AG04450 (cell line): ENCODE measurements at places on chromosomes 3 and 15.

DNA sequence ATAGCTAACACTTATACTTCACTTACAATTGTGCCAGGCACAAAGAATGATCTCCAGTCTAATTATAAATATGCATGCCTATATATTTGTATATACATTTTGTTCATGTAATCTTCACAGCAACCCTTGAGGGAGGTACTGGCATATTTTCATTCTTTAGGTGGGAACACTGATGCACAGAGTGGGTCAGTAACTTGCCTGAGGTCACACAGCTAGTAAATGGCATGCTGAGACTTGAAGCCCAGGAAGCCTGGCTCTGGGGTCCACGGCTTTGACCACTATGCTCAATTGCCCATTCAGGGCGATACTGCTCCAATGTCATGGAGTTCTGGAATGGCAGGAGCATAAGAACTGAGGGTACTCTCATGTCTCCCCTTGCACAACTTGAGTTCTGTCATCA lies 139.8 kb downstream of the SHQ1 start:
- no peak for DNase-seq

DNA sequence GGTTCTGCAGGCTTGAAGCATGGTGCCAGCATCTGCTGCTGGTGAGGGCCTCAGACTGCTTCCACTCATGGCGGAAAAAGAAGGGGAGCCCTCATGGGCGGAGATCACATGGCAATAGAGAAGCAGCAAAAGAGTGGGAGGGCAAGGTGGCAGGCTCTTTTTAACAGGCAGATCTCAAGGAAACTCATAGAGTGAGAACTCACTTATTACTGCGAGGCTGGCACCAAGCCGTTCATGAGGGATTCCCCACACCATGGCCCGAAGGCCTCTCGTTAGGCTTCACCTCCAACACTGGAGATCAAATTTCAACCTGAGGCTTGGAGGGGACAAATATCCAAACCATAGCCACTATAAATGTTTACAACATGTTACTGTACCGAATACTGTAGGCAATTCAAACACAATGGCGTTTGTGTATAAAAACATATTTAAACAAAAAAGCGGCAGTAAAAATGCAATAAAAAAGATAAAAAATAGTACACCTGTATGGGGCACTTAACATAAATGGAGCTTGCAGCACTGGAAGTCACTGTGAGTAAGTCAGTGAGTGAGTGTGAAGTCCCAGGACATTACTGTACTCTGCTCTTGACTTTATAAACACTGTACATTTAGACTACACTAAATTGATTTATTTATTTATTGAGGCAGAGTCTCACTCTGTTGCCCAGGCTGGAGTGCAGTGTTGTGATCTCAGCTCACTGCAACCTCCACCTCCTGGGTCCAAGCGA lies 18.8 kb upstream of the MOBP start:
- no peak for DNase-seq

DNA sequence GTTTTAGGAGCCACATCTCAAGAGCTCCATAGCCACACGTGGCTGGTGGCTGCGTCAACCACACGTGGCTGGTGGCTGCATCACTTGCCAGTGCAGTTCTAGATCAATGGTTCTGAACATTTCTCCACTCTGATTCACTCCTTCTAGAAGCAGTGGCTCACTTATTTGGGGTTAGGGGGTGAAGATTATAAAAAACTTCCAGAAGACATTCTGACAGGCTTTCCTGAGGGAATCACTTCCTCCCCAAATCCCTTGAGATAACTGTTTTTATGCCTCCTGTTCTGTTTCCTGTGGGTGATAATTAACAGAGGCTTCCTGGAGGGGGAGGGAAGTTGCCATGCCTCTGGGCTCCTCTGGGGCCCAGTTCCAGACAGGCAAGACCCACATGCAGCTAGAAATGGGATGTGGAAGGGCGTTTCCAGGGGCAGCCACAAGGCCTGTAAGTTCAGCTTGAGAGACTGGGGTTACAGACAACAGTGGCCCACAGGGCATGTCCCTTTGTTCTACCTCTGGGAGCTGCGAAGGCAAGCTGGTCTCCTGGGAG lies 23.6 kb downstream of the HEG1 start:
- DNase-seq: no peak

- DNase-seq: no peak
These were observed 5.9 kb downstream of the CLK3 start for GRCh38 chr15:74621546-74621920.

DNA sequence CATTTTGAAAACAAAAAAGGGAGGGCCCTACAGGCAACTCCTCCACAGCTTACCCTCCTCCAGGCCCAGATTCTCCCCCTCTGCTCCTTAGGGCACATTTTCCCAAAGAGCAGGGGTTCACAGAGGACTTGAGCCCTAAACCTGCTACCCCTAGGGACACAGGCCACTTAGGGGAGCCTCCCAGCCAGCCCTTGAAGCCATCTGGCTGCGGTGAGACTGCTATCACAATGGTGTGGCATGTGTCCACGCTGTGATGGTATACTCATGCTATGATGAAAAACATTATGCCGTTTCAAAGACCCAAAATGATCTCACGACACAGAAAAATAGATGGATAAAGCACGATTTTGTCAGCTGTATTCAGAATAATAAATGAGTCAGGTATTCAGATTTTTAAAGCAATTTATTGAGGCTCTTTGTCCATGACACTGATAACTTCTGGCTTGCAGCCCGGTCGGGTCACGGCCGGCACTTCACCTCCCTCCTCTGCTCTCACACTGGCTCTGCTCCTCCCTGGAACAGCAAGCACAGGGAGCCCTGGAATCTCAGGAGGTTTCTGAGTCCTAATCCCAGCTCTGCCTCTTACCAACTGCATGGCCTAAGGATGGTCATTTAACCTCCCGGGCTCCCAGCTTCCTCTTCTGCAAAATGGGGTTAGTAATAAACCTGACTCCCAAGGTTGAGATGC lies 115.3 kb downstream of the MEGF11 start:
- no peak for DNase-seq

DNA sequence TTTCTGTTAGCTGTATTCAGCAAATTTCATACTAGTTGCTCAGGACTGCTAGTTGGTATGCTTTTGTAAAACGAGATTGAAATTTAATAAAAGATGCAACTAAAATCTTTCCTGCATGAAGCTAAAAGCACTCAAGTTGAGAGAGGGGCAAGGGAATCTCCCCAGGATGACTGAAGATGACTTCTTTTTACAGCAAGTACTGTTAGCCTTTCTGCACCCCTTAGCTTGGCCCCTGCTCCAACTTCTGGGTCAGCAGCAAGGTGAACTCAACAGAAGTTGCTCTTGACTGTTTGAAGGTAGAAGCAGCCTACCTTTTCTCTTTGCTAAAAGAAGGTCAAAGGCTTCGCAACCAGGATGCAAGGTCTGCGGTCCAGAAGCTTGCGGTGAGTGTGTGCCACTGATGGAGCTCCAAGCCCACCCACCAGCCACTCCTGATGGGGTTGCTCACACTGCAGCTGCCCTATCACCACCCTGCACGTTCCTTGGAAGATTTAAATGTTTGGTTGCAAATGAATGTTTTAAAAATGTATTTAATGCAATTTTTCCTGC lies 32.5 kb downstream of the NME9 start:
- no peak for DNase-seq

DNA sequence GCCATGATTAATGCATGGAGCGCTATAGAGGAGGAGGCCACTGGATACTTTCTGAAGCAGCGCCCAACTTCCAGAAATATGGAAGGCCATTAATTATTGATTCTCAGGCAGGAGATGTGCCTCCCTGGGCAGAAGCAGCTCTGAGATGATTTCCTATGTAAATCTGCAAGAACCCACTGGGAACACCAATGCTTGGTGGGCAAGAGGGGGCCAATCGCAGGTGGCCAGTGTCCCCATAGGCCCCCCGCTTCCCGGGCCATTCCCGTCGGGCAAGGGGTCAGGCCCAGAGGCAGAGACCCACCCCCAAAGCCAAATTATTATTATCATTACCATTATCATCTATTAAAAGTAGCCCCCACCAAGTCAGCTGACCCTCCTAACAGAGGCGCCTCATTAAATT lies 288.0 kb upstream of the TLE3 start:
- DNase-seq: no peak

DNA sequence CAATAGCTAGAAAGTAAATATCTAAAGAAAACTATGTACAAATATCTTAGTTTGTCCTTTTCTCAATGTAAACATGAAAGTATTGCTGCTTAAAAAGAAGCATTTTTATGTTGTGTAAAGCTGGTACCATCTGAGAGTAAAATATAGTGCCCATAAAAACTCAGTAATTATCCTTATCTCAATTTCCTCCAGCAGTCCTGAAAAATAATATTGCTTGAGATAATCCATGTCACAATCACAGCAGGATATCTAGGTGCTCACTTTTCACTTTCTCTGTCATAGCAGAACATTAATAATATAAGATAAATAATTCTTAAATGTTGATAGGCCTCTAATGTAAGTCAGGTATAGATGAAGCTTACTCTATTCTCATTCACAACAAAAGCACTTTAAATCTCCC lies 285.5 kb downstream of the ZBBX start:
- DNase-seq: no peak

GRCh38 chr3:154729741-154730140 lies 299.8 kb upstream of the GPR149 start:
- DNase-seq: no peak

DNA sequence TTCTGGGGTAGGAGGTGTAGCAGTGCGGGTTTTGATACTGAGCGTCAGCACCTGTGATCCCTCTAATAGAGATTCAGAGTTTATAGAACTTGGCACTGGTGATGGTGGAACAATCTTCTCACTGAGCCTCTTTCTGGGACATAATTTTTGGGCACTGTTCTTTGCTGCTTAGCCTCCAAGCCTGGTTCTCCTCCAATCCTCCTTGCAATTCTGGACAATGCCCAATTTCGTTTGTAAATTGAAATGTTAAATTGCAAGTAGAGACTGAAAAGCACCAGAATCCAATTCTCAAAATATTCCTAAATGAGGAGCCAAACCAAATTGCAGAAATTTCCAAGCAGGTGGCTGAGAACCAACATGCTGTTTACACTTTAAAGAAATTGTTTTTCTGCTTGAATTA lies 149.8 kb upstream of the ABI3BP start:
- no peak for DNase-seq

- no peak for DNase-seq
These were observed 51.6 kb upstream of the MRPS22 start for GRCh38 chr3:139292192-139292591.

GRCh38 chr3:118988198-118989130 lies 46.2 kb downstream of the IGSF11 start:
- DNase-seq: no peak

DNA sequence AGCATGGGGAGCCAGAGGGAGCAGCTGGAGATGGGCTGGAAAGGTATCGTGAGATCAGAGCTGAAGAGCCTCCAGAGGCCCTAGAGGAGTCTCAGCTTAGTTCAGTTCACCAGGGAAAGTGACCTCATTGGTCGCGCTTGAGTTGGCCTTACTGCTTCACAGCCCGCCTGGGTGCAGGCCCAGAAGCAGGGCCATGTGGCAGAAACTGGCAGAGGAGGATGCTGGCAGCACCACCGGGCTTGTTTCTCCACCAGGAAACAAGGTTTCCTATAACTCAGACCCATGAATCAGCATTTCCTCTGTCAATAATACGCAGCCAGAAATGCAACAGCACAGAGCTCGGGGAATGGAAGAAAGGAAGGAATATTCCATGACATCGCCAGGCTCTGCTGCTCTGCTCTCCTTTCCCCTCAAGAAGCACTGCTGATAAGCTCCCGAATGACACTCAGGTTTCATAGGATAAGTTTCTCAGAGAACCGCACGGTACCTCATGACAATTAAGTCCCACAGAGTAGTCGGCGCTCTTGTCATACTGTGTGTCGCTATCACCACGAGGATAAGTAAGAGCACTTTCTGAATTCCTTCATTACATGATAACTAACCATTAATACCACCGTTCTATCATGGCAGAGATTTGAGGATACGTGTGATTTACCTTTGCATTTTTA lies 147.1 kb upstream of the LPP start:
- DNase-seq: no peak

- no peak for DNase-seq
These were observed 9.8 kb upstream of the TNFAIP8L3 start for GRCh38 chr15:51104512-51104911.

DNA sequence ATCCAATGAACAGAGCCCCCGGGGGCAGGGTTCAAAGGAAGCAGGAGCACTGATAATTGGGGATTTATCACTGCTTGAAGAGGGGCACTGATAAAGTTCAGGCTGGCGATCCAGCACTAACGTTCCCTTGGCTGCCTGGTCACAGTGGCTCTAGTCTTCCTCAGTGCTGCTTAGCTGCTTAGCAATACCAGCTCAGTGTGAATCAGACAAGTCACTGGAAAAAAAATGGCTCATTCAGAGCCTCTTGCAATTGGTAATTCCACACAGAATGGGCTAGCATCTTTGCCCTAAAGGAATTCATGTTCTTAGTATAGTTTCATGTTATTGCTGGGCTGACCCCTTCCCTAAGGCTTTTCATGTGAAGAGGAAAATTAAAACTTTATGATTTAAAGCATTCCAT lies 95.7 kb upstream of the SLC2A2 start:
- DNase-seq: no peak

DNA sequence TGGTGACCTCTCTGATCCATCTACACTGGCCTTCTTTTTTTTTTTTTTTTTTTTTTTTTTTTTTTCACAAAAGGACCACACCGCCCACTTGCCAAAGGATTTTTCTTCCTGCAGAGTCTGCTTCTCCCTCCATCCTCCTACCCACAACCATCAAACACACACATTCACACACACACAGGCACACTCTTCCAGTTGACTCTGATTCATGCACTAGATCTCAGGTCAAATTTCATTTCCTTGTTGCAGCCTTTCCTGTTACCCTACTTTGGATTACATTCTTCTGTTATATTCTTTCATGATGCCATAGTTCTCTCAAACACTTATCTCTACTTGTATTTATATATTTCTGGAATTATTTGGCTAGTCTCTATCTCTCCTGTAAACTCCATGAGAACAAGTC lies 133.9 kb downstream of the STAC start:
- DNase-seq: no peak

DNA sequence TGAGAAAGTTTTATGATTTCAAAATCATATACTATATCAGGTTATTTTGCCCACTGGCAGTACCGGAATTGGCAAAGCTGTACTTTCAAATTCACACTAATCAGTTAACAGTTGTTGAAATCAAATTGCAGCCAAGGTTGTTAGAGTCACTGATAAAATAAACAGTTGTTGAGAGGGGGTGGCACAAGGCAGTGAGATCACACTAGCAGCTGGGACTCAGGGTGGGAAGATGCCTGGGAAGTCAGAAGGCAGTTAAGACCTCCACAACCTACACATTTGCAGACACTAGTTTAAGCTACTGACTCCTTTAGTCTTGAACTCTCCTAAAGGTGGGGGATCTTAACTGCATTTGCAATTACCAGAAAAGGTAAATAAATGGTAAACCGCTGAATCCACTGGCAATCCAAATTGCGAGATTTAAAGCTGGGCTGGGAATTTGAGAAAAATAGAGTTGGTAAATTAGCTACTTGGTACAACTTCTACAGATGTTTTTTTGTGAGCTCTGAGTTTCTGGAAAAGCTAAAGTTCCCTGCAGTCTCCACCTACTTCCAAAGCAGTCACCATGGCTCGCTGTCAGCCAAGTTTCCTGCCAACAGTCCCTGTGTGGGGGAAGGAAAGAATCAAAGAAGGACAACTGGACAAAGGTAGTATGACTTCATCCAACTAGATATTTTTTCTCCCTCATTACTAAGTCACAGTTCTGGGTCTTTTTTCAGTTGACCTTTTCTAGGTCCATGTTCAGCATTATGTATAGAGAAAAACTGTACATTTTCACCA lies 105.7 kb downstream of the ZNF385D start:
- DNase-seq: no peak

GRCh38 chr3:143245692-143246091 lies 126.1 kb downstream of the CHST2 start:
- no peak for DNase-seq
